Stimulated activated CD4-positive, alpha-beta T cell treated with anti-CD3 and anti-CD28 coated beads, Interleukin-15, amount 100 ng/mL, for 1 hour (primary cell): ENCODE measurements at places on chromosomes 4 and X.

DNA sequence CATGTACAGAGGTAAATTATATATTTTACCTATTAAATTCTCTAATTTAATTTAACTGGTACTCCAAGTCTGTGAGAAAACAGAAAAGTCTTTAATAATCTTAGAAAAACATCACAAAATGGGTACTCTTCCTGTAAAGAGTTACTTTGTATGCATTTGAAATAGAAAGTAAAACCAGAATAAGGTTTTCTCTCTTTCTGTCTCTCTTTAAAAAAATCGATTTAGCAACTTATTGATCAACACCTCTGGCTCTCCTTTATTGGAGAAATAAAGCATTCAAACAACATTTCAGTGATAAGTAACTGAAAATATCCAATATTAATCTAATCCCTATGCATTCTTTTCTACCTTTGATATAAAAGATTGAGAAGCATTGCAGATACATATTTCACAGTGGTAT lies 27.4 kb downstream of the ATOH1 start:
- DNase-seq = no peak

DNA sequence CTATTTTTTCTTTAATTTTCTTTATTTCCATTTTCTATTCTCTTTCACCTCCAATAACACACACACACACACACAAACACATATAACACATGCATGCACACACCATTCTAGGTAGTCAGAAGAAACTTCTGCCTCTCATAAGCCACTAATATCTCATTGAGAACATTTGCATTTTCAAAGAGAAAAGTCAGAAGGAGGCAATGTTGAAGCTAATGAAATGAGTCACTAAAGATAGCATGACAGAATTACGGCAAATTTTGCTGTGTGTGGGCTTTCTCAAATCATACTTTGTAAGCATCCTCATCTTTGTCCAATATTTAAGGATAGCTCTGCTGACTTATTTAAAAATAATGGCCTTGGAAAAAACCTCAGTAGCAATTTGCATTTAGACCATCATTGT lies 291.3 kb downstream of the GUCY2F start:
- DNase-seq = no peak

- DNase-seq = peak; percentile 82
Measured at GRCh38 chr4:25159837-25160713, at the start of gene SEPSECS. Gene SEPSECS, minus strand, starts transcription at chr4:25160449. Its CDS starts 80 bp downstream, at chr4:25160369.

GRCh38 chr4:36277533-36277932 lies 3.9 kb upstream of the DTHD1 start:
- DNase-seq = no peak

- DNase-seq = no peak
Measured at GRCh38 chr4:110091434-110092140, 106.8 kb downstream of the ELOVL6 start.

DNA sequence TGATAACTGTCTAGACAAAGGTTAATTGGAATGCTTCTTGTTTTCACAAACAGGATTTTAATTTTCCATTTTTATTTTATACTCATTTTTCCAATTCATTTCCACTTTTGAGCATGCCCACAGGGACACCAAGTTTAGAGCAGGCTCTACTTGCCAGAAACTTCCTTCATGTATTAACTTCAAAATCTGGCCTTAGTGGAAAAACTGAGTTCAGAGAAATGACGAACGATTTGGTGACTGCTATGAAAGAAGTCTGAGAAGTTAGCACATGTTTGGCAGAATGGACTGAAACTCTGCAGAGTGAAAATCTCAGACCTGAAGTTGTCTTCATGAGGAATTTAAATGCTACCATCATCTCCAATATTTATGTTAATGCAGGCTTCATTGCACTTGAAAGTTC lies 214.1 kb downstream of the THOC2 start:
- no peak for DNase-seq

GRCh38 chrX:45145492-45146215 lies 55.0 kb downstream of the DIPK2B start:
- DNase-seq = no peak
